ENCODE measurements at places on chromosomes 4 and X. TPM values are rescaled to one million over a fixed set of nuclear protein-coding genes. Genes with fewer than 3 reads are reported as not detected.

The PCDH11X gene
- 3.4 TPM for total RNA-seq

The PHEX gene
- 0.39 TPM for total RNA-seq

The DOCK11 gene
- total RNA-seq, result 59.8 TPM

The PTCHD1 gene
- 16.2 TPM for total RNA-seq

The USP17L21 gene
- not detected for total RNA-seq

The CASP3 gene
- 19.3 TPM for total RNA-seq

The GPRASP2 gene
- total RNA-seq, result 15.3 TPM

The TEX11 gene
- total RNA-seq, result not detected

The CASK gene
- 51.1 TPM for total RNA-seq

The AFF1 gene
- 107 TPM for total RNA-seq

The NLRP2B gene
- 0.27 TPM for total RNA-seq

The SNX12 gene
- 50.2 TPM for total RNA-seq

The FAM199X gene
- total RNA-seq, result 18.4 TPM

The TLL1 gene
- total RNA-seq, result 20.6 TPM

The CFAP299 gene
- not detected for total RNA-seq

DNA sequence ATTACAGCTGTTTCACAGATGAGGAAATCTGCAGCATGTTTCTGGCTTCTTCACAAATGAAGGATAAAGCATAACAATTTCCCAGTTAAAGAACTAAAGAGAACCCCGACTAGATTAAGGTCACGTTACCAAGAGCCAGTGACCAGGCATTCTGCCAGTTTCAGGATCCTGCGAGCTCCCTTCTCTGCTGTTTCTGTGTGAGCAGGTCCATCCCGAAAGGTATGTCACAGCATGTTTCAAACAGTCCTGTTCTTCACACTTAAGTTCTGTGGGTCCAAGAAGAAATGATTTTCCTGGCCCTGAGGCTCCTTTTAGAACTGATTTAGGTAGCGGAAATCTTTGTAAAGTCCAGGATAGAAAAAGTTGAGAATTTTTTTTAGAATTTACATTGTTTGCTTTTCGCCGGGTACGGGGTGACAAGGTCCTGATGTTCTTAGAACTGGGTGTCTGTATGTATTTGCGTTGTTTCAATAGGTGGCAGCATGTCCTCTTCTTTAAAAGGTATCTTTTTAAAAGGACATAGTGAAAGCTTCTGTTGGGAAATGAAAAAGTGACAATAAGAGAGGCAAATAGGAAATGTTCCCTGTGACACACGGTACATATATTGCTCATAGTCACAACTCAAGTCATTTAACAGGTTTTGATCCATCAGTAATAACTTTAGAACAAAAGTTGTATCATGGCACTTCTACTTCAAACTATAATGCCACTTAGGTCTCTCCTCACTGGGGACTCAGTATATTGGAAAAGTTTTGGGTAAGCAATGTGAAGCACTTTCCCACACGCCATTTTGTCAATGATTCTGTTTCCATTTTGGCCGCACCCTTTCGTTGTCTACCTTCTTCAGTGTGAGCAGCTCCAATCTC, 18.4 kb downstream of the IL21 start:
- H3K4me3 ChIP-seq, result no peak overlapping the region
- H3K27ac ChIP-seq, result no peak overlapping the region
- no peak for DNase-seq
- no peaks in the 10 kb centered on the region for H3K4me1 ChIP-seq

- no peak overlapping the region for H3K27ac ChIP-seq
- no peak for DNase-seq
- no peaks in the 10 kb centered on the region for H3K4me1 ChIP-seq
- H3K27me3 ChIP-seq, result no peaks in the 10 kb centered on the region
- no peak overlapping the region for H3K4me3 ChIP-seq
- no peaks in the 10 kb centered on the region for H3K36me3 ChIP-seq
Observed at GRCh38 chrX:20507901-20508620, 241.4 kb upstream of the RPS6KA3 start.

DNA sequence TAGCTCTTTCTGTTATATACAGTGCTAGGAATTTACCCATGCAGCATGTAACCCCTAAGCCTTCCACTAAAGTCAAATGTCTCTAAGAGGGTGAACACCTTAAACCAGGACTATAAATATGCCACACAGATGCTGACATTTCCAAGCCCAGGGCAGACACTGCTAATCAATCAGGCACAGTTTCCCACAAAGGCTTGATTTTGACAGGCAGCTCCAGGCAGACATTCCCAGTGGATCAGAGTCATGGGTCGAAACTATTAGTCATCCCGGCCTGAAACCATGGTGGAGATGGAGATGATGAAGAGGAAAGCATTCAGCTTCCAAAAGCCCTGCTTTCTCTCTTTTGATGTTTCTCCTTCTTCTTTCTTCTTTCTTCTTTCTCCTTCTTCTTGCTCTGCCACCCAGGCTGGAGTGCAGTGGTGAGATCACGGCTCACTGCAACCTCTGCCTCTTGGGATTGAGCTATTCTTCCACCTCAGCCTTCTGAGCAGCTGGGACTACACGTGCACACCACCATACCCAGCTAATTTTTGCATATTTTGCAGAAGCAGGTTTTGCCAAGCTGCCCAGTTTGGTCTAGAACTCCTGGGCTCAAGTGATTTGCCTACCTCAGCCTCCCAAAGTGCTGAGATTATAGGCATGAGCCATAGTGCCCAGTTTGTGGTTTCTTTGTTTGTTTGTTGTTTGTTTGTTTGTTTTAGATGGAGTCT, 21.0 kb upstream of the SORCS2 start:
- H3K4me1 ChIP-seq, result no peaks in the 10 kb centered on the region
- no peak for DNase-seq
- H3K36me3 ChIP-seq, result no peaks in the 10 kb centered on the region
- no peaks in the 10 kb centered on the region for H3K27me3 ChIP-seq
- no peak overlapping the region for H3K4me3 ChIP-seq
- H3K27ac ChIP-seq, result no peak overlapping the region

- H3K27me3 ChIP-seq, result no peaks in the 10 kb centered on the region
- no peak for DNase-seq
- no peaks in the 10 kb centered on the region for H3K36me3 ChIP-seq
- H3K4me3 ChIP-seq, result no peak overlapping the region
- H3K27ac ChIP-seq, result no peak overlapping the region
- H3K4me1 ChIP-seq, result no peaks in the 10 kb centered on the region
Observed at GRCh38 chrX:125387945-125388344, 68.3 kb downstream of the TEX13C start.

DNA sequence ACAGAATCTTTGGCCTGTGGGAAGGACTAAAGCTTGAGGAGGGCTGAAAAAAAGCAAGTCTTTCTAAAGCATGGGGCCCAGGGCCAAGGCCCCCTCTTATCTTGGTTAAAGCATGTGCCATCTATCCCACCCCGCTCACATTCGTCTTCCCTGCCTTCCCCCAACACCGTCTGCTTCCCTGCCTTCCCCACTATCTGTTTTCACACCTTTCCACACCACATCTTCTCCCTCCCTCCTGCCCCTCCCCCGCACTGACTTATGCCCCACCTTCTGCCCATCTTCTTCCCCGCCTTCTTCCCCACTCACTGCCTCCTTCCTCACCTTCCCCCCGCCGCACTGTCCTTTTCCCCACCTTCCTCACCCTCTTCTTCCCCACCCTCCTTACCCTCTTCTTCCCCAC, 890 bp upstream of the NAP1L5 start:
- H3K27ac ChIP-seq, result no peak overlapping the region
- no peak for DNase-seq
- H3K27me3 ChIP-seq, result no peaks in the 10 kb centered on the region

DNA sequence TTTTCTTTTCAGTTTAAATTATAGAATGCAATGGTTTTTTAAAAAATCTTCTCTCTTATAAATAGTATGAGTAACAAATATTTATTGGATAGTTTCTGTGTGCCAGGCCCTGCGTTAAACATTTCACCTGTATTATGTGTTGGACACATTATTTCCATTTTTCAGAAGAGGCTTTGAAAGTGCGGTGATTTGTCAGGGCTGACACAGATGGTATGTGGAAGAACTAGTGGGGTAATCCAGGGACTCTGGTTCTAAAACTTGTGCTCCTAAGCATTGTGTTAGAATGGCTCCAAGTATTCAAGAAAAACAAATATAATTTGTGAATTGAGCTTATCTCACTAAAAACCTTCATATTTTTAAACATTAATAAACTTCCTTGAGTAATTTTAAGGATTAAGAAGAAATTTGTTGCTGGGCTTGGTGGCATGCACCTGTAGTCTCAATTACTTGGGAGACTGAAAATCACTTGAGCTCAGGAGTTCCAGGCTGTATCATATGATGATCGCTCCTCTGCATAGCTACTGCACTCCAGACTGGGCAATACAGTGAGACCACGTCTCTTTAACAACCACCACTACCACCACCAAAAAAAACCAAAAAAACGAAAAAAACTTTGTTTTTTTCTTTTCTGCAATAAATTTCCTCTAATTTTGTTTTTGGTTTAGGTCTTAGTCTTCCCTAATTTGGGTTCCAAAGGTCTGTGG, 40.0 kb downstream of the RAPGEF2 start:
- DNase-seq, result no peak
- H3K27ac ChIP-seq, result no peak overlapping the region
- no peaks in the 10 kb centered on the region for H3K27me3 ChIP-seq
- peaks cover 2% of the 10 kb centered on the region for H3K4me1 ChIP-seq

- H3K27me3 ChIP-seq, result no peaks in the 10 kb centered on the region
- no peaks in the 10 kb centered on the region for H3K36me3 ChIP-seq
Observed at GRCh38 chrX:97858592-97858991, 974.9 kb downstream of the RPA4 start.

- no peaks in the 10 kb centered on the region for H3K36me3 ChIP-seq
- no peaks in the 10 kb centered on the region for H3K27me3 ChIP-seq
- DNase-seq, result no peak
Observed at GRCh38 chr4:109429545-109429944, 4.1 kb upstream of the SEC24B start.

GRCh38 chrX:47745416-47745815, 86.4 kb upstream of the UXT start:
- H3K27ac ChIP-seq, result no peak overlapping the region
- no peak for DNase-seq
- no peaks in the 10 kb centered on the region for H3K4me1 ChIP-seq
- no peaks in the 10 kb centered on the region for H3K36me3 ChIP-seq

GRCh38 chrX:17967888-17968287, 106.8 kb upstream of the RAI2 start:
- DNase-seq, result no peak
- H3K27me3 ChIP-seq, result no peaks in the 10 kb centered on the region
- H3K4me1 ChIP-seq, result no peaks in the 10 kb centered on the region
- no peaks in the 10 kb centered on the region for H3K36me3 ChIP-seq
- no peak overlapping the region for H3K4me3 ChIP-seq
- no peak overlapping the region for H3K27ac ChIP-seq

DNA sequence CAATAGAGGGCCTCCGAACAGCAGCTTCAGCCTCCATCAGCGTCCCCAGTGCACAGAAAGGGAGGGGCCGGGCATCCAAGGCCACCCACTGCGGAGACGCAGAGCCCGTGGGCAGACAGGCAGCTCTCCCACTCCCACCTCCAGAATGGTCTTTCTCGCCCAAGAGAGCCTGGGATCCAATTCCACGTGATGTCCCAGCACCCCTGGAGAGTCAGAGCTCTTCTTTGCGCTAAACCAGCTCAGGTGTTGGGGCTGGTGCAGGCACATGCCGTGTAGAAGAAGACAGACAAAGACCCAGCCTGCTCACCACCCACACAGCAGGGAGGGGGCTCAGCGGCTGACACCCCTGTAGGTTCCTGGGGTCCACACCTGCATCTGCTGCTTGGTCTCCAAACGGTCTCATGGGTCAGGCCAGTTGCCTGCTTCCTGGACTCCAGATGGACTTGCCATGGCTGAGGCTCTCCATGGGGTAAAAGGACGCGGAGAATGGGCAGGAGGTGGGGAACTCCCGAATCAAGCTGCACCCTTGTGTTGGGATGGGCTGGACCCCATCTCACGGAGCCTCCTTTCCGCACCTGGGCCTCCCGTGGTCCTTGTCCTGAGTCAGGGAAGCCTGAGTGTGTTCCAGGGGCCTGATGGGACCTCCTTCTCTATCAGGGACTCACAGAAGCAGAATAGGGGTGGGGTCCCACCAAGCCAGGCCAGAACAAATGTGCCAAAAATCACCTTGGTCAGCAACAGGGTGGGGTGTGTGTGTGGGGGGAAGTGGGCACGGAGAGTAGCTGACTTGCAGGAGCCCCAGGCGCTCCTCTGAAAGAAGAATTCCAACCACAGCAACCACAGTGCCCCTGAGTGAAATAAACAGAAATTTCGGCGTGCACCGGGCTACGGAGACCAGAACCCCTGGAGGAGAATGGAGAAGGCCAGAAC, 11.6 kb upstream of the ASMTL start:
- no peak overlapping the region for H3K27ac ChIP-seq
- DNase-seq, result no peak
- H3K4me3 ChIP-seq, result no peak overlapping the region
- no peaks in the 10 kb centered on the region for H3K4me1 ChIP-seq

DNA sequence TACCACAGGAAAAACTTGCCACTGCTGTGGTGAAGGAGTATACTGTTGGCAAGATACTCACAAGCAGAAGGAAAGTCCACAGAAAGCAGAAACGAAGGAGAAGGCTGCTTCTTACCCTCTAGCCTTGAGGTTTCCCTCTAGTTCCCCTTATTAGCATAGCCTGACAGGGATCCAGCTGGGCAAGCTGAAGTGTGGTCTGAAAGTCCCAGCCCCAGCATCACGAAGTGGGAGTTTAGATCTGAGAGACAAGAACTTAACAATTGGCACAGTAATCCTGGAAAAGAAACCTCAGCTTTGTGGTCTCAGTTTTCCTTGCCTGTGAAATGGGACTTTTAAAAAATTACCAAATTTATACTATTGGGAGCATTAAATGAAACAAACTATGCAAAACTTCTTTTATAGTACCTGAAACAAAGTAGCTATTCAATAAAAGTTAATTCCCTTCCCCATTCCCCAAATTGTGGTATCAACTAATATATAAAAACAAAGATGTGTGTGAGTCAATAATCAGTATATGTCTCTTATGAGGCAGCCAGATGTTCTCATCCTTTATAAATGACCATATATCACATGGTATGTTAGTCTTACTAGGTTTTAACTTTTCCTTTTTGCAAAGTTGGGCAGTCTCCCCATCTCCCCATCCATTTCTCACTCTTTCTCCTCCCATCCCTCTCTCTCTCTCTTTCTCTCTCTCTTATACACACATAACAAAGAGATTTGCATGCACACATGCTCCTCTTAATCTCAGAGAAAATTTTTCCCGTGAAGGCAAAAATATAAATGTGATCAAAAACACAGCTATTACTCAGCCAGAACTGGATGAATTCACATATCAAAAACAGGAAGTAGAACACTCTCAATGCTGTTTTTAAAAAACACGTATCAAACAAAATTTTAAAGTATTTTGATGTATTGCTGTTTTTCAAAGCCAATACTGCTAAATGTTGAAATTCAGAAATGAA, 57.8 kb downstream of the SCFD2 start:
- H3K36me3 ChIP-seq, result no peaks in the 10 kb centered on the region
- no peak for DNase-seq
- H3K27ac ChIP-seq, result no peak overlapping the region
- H3K27me3 ChIP-seq, result no peaks in the 10 kb centered on the region
- peaks cover 2% of the 10 kb centered on the region for H3K4me1 ChIP-seq
- H3K4me3 ChIP-seq, result no peak overlapping the region

DNA sequence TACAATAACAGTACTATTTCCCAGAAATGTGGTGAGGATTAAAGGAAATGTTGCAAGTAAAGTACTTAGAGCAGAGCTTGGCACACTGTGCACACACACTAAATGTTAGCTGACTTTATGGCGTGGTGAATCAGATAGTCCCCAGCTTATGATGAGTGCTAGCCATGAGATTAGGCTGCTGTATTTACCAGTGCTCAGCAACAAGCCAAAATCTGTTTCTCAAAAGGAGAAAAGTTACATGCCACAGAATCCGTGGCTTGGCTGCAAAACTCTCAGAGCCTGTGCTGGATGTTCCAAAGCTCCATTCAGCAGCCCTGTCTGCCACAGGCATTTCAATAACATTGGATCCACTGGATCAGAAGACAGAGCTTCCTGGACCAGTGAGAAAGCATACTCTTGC, 12.8 kb upstream of the STBD1 start:
- no peaks in the 10 kb centered on the region for H3K4me1 ChIP-seq
- DNase-seq, result no peak
- H3K27me3 ChIP-seq, result no peaks in the 10 kb centered on the region
- H3K36me3 ChIP-seq, result no peaks in the 10 kb centered on the region
- H3K27ac ChIP-seq, result no peak overlapping the region

All from aorta (tissue), 5 donors.